ENCODE measurements at places on chromosomes 3 and 15. TPM values are rescaled to one million over a fixed set of nuclear protein-coding genes. Genes with fewer than 3 reads are reported as not detected.

Gene IGF2BP2
- polyA plus RNA-seq: 5.4 TPM

Gene MUC20
- 0.31 TPM for polyA plus RNA-seq

GRCh38 chr3:63910891-63911290 lies 1.3 kb downstream of the SCAANT1 start:
- H3K4me3 ChIP-seq: no peak overlapping the region
- H3K27me3 ChIP-seq: no peaks in the 10 kb centered on the region
- H3K27ac ChIP-seq: peak overlapping the region; percentile 86
- H3K4me1 ChIP-seq: peaks cover 13% of the 10 kb centered on the region
- no peak for DNase-seq

DNA sequence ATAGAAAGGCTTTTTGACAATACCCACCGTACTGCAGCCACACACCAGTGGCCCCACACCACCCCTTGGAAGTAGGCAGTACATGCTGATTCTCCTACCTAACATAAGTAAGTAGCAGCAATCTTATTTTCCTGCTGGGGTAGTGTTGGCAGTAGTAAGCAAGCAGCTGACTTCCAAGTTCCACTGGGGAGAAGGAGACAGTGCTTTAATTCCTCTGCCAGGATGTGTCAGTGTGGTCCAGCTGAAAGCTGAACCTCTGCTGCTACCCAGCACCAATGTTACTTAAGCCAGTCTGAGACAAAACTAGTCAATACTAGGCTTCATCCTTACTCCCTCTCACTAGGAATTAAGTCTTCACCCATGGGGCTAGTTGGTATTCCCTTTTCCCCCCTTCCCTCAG lies 74.7 kb downstream of the DZIP3 start:
- no peaks in the 10 kb centered on the region for H3K27me3 ChIP-seq
- DNase-seq: no peak
- no peak overlapping the region for H3K4me3 ChIP-seq
- H3K27ac ChIP-seq: no peak overlapping the region
- peaks cover 6% of the 10 kb centered on the region for H3K36me3 ChIP-seq
- H3K4me1 ChIP-seq: no peaks in the 10 kb centered on the region

DNA sequence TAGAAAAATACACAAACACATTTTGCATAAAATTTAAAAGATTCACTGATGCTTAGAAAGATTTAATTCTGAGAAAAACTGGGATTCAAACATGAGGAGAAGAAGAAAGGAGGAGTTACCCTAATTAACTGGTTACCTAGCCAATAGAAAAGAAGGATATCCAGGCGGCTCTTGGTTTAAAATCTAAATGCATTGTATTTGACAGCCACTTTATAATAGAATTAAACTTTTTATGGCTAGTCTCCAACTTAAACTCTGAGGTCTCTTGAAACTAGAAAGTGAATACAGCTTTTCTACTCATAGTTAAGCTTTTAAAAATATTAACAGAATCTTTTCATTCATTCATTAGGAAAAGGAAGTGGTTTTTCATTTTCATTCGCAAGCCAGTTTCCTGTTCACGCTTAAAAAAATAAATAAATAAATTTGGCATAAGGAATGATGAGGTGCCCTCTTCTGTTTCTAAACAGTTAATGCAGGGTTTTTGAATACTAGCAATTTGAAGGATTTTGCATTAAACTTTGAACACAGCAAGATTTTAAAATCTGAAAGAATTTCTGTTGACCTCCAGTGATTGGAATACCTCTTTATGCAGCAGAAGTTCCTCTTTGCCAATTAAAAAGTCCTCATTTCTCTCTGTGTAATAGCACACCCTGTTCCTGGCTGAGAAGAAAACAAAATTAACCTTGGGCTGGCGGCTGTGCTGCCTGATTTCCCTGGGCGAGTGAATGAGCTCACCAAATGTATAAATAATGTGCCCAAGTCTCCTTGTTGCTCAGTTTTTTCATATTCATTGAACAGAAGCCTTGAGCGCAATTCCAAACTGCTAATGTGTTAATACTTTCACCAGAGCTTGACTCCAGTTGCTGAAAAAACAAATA lies 105.1 kb downstream of the ZMAT3 start:
- H3K4me3 ChIP-seq: no peak overlapping the region
- H3K36me3 ChIP-seq: no peaks in the 10 kb centered on the region
- H3K27me3 ChIP-seq: no peaks in the 10 kb centered on the region
- DNase-seq: peak; percentile 19

- DNase-seq: no peak
- no peak overlapping the region for H3K4me3 ChIP-seq
- H3K36me3 ChIP-seq: no peaks in the 10 kb centered on the region
- H3K4me1 ChIP-seq: no peaks in the 10 kb centered on the region
- H3K27ac ChIP-seq: no peak overlapping the region
Observed at GRCh38 chr3:54341811-54342210, 219.5 kb downstream of the CACNA2D3 start.

DNA sequence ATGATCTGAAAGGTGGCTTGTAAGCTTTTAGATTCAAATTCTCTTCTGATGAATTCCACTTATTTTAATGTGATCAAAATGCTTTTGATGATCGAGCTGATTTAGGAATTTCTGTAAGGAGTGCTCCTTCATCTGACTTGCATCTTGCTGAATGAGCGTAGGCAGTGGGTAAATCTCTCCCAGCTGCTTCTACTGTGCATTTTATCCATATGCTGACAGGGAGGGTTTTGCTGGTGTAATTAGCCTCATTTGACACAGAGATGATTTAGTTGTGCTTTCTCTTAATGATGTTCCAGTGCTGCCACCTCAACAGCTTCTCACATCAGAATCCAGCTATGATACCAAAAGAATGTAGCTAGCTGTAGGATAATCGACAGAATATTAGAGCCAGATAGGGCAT lies 3.8 kb upstream of the LMOD3 start:
- no peak for DNase-seq
- H3K27me3 ChIP-seq: no peaks in the 10 kb centered on the region
- H3K4me3 ChIP-seq: no peak overlapping the region
- H3K4me1 ChIP-seq: no peaks in the 10 kb centered on the region
- H3K36me3 ChIP-seq: no peaks in the 10 kb centered on the region
- no peak overlapping the region for H3K27ac ChIP-seq

- no peaks in the 10 kb centered on the region for H3K36me3 ChIP-seq
- DNase-seq: peak; percentile 81
- H3K4me1 ChIP-seq: peaks cover 8% of the 10 kb centered on the region
Observed at GRCh38 chr15:93087825-93088199, 1.2 kb downstream of the RGMA start.

DNA sequence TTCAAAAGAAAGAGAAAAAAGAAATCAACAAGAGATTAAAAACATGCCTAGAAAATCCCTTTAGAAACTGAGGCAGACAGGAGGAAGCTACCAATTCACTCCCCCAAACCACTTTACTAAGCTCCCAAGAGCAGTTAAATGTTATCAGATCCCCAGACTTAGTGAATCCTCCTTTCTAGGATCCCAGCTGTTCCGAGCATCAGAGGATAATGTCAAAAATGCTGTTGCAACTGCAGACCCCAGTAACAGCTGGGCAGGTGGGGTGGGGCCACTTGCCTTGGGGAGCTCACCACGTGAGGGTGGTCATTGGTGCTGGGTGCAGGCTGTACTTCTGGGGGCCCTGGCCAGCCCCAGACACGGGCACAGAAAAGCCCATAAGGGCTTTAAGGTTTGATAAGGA lies 9.1 kb downstream of the POMGNT2 start:
- H3K27ac ChIP-seq: no peak overlapping the region
- H3K27me3 ChIP-seq: no peaks in the 10 kb centered on the region
- DNase-seq: no peak
- no peaks in the 10 kb centered on the region for H3K4me1 ChIP-seq

DNA sequence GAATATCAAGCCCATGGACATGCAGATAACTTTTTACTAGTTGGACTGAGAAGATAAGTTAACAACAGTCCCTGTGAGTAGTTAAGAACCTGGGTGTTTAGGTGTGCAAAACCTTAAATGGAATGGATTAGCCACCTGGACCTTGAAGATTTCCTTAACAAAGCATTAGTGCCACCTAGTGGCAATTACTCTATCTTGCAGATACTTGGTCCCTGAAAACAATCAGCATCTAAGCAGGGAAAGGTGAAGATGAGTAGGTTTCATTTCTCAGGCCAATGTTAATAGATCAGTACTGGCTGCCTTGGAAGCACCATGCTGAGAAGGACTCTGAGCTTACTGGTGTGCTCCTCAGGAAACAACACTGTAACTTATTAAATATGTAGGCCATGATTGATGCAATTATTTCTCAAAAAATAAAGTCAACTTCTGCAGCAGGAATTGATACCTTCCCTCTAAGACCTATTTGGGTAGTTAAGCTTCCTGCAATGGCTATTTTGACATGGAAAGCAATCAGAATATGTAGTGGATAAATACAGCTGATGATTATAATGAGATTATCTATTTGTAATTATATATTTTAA lies 329.4 kb downstream of the TBC1D5 start:
- DNase-seq: peak; percentile 20
- H3K36me3 ChIP-seq: no peaks in the 10 kb centered on the region
- H3K4me1 ChIP-seq: no peaks in the 10 kb centered on the region
- H3K4me3 ChIP-seq: no peak overlapping the region

- DNase-seq: no peak
- H3K4me3 ChIP-seq: no peak overlapping the region
- H3K36me3 ChIP-seq: no peaks in the 10 kb centered on the region
- no peak overlapping the region for H3K27ac ChIP-seq
Observed at GRCh38 chr3:99269606-99270351, 368.3 kb upstream of the DCBLD2 start.

DNA sequence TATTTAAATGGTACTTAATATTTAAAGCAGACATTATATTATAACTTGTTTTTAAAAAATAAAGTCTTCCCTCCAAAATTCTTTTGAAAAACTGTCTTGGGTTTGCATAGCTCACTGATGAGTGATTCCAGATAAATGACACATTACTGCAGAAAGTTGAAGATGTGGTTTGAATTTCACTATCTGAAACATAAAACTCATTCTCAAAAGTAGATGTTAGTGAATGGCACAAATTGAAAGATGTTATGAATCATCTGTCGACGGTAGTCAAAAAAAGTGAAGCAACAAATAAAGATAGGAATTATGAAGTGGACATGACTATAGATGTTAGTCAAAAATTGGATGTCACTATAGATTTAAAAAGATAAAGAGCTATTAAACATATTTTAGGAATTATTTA lies 280.5 kb downstream of the GAP43 start:
- H3K27me3 ChIP-seq: no peaks in the 10 kb centered on the region
- no peak overlapping the region for H3K4me3 ChIP-seq
- H3K36me3 ChIP-seq: no peaks in the 10 kb centered on the region
- H3K4me1 ChIP-seq: no peaks in the 10 kb centered on the region
- DNase-seq: no peak
- H3K27ac ChIP-seq: no peak overlapping the region

- DNase-seq: peak; percentile 36
- H3K36me3 ChIP-seq: no peaks in the 10 kb centered on the region
- H3K4me3 ChIP-seq: no peak overlapping the region
Observed at GRCh38 chr3:194536871-194537637, 50.3 kb upstream of the ATP13A3 start.

Data from SK-N-SH (cell line).